8988T (cell line): ENCODE measurements at places on chromosomes 1 and 21.

GRCh38 chr1:246878551-246878950 is 53.2 kb downstream of the AHCTF1 start:
- DNase-seq: no peak

- no peak for DNase-seq
These were observed 588.8 kb upstream of the PBX1 start for GRCh38 chr1:163970151-163970550.

DNA sequence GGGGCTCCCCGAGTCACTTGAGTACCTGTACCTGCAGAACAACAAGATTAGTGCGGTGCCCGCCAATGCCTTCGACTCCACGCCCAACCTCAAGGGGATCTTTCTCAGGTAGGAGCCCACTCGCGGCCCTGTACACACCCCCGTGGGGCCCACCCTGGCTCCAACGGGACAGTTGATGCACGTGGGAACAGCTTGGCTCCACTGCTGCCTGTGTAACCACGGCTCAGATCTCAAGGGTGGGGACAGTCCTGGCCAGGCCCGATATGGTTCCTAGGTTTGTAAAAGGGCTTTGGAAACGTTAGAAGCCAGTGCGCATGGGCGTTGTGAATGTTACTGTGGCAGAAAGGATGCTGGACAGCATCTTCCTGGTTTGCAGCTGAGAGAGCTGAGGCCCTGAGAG is 18.8 kb downstream of the PODN start:
- no peak for DNase-seq

GRCh38 chr1:205257735-205258134 is 30.0 kb downstream of the TMCC2 start:
- DNase-seq: no peak

DNA sequence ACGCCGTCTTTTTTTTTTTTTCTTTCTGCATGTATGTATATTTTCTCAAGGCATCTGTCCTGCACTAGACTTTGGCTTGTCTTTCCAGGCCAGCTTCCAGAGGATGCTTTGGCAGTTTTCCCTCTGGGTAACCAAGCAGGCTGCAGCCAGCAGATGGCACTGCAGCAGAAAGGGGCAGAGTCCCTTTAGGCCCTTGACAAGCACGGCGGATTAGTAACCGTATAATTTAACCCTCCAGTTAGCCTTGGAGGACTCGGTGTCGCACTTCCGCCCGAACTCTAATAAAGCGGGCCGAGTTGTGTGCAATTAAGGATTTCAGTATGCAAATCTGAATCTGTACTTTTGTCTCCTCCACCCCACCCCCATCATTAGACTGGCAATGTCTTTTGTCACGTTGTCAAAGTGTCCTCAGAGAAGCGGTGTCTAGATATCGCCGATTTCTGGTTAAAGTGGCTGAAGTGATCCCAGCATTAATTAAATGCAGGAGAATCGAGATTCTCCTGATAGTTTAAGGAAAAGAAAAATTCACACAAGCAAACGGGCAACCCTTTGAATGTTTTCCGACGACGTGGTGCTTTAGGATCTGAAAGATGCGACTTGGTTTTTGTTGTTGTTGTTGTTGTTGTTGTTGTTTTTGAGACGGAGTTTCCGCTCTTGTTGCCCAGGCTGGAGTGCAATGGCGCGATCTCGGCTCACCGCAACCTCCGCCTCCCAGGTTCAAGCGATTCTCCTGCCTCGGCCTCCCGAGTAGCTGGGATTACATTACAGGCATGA is 1.1 kb upstream of the TMEM167B start:
- DNase-seq: peak; percentile 35

GRCh38 chr1:23478896-23479665 is 4.9 kb downstream of the ASAP3 start:
- no peak for DNase-seq
